ENCODE measurements at places on chromosomes 5 and 9.
A peak's percentile ranks its signal among the peaks of the same experiment; 100 is the strongest.

DNA sequence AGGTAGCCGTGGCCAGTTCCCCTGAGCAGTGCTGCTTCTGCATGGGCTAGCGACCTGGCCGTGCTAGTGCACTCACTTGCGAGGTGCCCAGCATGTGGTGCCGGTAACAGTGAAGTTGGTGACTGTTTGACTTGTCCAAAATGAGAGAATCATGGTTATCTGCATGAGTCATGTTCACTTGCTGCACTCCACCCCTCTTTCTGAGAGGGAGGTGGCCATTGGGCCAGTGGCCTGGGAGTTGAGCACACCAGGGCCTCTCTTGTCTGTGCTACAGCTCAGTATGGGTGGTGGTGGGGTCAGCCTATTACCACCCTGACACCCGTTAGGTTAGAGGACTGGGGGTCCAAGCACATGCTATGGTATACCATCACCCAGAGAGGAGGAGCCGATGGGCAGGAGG lies 55.4 kb upstream of the GARNL3 start:
- no peak for DNase-seq

- DNase-seq = no peak
Observed at GRCh38 chr5:28066856-28067255, 1028.5 kb upstream of the CDH9 start.

GRCh38 chr9:137791947-137792346 lies 85.6 kb upstream of the CACNA1B start:
- DNase-seq = no peak

DNA sequence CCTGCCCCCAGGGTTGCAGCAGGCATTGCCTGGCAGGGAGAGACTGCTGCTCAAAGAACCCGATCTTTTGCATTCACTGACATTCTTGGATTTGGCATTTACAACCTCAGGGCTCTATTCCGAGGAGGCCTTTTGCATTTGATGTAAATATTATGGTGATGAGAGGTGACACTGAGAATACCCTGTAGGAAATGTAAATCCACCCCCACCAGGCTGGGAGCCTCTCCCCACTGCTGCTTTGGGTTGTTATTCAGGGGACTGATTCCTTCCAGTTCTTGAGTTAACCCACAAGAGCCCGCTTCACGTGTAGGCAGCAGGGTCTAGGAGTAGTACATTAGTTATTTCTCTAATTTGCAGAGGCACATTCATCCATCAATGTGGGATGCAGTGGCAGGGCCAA lies 55.5 kb upstream of the ARAP3 start:
- DNase-seq = no peak

- no peak for DNase-seq
Observed at GRCh38 chr5:139393497-139394122, 1.3 kb downstream of the PROB1 start.

DNA sequence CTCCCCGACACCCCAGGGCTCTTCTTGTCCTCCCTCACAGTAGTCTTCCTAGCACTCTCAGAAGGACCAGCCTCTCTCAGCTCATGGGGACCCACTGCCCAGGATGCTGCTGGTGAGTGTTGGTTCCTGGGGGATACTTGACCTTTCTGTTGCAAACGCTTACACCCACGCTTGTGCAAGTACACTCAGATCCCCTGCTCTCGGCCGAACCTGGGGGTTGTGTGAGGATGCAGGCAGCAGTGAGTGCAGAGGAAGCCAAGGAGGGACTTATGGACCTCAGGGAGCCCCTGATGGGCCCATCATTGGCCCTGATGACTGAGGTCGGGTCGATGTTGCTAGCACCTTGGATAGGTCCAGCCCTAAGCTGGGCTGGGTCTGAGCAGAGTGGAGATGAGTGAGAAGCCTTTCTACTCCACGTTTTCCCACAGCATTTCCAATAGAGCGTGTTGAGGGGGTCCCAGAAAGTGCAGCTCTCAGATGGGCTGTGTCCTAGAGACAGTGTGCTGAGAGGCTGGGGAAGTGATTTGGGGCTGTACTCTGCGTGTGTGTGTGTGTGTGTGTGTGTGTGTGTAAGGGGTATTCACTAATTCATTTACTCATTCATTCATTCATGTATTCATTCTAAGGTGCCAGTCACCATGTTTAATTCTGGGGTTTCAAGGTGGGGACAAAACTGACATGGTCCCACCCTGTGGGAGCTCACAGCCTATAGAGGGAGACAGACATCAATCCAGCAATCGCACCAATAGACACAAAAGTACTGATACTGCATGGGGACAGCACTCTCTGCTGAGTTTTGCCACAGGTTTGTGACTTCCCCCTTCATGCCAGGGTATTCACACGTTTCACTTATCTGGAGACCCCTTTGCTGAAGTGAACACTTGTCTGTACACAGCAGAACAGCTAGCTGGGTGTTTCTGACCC lies 25.2 kb upstream of the PITX1 start:
- DNase-seq = no peak

GRCh38 chr5:73663860-73664240 lies 37.9 kb downstream of the ARHGEF28 start:
- no peak for DNase-seq

DNA sequence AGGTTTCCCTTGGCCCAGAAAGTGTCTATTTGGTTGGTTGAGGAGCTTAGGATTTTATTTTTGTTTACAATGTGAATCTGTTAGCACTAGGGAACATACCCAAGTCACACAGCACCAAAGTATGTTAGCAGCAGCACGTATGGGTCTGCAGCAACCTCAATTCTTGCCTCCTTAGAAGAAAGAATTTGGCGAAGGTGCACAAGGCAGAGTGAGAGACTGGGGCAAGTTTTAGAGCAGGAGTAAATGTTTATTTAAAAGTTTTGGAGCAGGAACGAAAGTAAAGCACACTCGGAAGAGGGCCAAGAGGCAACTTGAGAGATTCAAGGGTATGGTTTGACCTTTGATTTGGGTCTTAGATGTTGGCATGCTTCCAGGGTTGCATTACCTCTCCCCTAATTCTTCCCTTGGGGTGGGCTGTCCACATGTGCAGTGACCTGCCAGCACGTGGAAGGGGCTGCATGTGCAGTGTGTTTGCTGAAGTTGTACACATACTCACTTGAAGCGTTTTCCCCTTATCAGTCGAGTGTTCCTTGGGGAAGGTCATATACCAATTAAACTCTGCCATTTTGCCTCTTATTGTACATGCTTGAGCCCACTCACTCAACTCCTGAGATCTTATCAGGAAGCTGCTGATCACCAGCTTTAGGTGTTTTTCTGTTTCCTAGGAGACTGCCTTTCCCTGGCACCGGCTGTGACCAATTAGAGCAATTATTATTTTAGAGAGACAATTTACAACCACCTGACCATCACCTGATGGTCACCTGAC lies 64.9 kb upstream of the SHC3 start:
- DNase-seq = no peak

- DNase-seq = no peak
Observed at GRCh38 chr9:69149321-69149807, 24.7 kb upstream of the TJP2 start.

GRCh38 chr5:180787711-180788431 lies 14.7 kb downstream of the MGAT1 start:
- no peak for DNase-seq

DNA sequence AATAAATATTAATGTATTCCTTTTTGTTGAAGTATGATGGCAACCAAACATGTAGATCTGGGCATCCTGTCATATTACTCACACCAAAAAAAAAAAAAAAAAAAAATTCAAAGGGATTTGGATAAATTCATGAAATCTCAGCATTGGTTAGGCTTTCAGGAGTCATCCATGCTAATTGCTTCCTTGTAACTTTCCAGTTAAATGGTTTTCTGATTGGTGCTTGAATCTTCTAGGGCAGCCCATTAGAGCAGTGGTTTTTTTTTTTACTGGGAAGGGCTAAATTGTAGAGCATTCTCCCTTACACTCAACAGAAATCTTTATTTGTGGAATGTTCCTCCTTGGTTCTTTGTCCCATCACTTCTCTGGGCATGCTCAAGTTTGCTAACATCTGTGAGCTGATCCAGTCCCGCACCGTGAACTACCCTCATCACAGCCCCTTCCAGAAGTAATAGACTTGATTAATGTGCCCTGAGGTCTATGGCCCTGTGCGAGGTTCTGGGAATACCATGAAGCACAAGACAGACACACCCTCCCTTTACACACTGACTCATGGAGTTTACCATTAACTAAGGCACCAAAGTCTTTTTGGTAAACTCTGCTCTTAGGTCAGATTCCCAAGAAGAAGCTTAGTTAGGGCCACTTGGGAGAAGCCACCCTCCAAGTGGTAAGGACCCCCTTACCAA lies 56.0 kb downstream of the RGS3 start:
- no peak for DNase-seq

DNA sequence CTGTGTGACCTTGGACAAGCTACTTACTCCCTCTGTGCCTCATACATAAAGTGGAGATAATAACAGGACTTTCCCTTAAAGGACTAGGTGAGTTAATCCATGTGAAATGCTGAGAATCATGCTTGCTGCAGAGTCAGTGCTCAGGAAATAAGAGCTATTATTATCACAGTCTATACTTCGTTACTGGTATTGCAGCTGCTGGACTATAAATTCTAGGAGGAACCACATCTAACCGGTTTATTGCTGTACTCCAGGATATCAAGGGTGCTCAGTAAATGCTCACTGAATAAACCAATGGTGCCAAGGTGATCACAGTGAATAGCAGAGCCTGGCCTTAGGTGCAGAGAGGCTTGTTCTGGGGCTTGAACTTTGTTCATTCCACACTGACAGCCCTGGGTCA lies 69.3 kb downstream of the HSPA4 start:
- no peak for DNase-seq

GRCh38 chr5:54691656-54692055 lies 174.1 kb downstream of the SNX18 start:
- no peak for DNase-seq

DNA sequence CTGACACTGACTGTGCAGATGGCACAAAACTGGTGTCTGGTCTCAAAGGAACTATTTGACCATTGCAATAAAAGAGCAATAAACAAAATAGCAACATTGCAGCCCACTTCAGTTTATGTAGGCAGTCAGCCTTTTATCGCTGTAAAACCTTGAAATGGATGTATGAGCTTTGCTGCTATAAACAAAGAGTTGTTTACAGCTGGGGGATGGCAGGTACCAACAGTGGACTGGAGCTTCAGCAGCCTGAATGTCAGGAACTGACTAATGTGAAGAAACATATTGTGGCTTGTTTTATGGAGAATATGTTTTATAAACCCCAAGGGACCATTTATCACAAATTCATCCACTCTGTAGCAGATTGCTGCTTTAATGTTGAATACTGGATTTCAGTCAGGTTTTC lies 78.0 kb downstream of the PTPRD start:
- DNase-seq = no peak

DNA sequence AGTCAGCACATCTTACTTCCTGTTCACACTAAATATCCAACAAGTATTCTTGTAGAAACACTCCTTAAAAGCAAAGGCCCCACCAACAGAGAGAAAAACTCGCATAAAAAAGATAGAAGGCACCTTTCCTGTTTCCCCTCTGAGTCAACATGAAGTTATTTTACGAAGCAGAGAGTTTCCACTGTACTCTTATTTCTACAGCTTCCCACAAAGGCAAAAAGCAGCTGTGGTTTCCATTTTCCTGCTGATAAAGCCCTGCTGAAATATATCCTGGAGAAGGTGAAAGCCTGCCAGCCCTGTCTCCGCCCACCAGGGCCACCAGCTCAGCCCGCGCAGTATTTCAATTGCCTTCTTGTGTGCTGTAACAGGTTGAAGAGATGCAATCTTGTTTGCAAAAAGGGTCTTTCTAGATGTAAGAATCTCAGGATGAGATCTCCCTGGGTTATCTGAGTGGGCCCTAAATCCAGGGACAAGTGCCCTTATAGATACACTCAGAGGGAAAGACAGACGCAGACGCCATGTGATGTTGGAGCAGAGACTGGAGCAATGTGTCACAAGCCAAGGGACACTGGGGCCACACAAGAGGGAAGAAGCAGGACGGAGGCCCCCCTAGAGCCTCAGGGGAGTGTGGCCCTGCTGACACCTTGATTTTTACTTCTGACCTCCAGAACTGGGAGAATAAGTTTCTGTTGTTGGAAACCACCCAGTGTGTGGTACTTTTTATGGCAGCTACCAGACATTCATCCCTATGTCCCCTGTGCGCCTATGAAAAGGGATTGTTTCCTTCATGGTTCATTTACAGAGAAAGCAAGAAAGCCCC lies 19.9 kb downstream of the SEMA4D start:
- DNase-seq = peak; percentile 64

DNA sequence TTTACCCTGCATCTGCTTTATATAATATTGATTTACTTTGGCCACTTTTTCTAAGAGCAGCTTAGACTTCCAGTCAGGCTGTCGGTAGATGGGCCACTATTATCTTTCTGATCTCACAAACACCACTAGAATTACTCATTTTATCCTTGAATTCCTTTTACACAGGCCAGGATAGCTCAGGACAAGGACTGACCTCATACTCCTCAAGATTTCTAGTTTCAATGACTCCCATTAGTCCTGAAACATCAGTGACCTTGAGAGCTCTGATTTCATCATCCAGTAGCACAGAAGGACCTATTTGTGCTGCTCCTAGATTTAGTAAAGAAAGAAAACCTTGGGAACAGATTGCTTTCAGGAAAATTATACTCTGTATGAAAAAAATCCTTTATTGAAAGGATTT lies 727.9 kb upstream of the PTPRD start:
- DNase-seq = no peak

GRCh38 chr5:28388428-28388827 lies 1350.0 kb upstream of the CDH9 start:
- DNase-seq = no peak

- DNase-seq = no peak
Observed at GRCh38 chr5:95727764-95728191, 3.4 kb upstream of the RHOBTB3 start.

DNA sequence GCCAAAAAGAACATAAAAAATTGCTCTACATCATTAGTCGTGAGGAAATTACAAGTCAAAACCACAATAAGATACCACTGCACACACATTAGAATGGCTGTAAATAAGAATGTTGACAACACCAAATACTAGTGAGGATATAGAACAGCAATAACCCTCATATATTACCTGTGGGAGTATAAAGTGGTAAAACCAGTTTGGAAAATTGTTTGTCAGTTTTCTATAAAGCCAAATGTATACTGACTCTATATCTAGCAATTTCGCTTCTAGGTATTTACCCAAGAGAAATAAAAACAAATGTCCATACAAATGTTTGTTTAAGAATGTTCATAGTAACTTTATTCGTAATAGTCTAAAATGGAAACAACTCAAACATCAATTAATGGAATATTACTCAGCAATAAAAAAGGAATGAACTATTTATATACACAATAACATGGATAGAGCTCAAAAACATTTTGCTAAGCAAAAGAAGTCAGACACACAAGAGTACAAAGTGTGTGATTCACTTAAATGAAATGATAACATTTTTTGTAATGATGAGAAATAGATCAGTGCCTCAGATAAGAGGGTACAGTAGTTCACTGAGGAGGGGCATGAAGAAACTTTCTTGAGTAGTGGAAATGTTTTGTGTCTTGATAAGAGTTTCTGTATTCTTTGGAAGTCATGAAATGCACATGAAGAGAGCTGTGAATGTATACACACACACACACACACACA lies 219.6 kb upstream of the ZNF462 start:
- no peak for DNase-seq

DNA sequence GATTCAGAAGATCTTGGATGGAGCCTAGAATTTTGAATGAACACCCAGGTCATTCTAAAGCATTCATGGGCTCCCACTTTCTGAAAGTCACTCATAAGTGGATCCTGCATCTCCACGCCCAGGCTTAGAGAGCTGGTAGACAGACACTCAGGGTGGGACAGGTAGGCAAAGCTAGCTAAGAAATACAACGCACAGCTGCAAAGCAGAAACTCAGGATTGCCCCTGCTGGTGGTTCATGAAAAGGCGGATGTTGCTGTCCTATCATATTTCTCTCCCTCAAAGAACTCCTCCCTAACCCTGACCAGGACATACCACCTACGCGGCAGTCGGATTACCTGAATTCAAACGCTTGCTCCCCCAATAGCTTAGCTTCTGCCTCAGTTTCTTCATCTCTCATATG lies 226.5 kb downstream of the GLIS3 start:
- DNase-seq = no peak

Measured in activated CD4-positive, alpha-beta T cell treated with anti-CD3 and anti-CD28 coated beads, Interleukin-2, amount 50 U/mL, for 24 hours (primary cell).